Cortex of kidney (tissue), 1 donor: ENCODE measurements at places on chromosomes 7 and 10.

DNA sequence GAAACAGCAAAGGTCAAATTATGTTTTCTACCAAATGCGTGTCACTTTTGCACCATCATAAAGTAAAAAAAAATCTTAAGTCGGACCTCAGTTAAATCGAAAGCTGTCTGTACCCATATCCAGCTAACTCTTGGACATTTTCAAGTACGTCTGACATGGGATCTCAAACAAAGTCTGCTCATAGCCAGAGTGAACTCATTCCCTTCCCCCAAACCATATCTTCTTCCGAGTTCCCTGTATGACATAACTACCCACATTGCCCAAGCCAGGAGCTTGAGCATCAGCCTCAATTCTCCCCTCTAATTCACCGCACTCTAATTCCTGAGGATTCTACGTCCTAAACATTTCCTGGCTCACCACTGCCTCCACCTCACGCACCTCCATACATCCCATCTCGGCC lies 44.8 kb upstream of the TARP start:
- DNase-seq, result no peak

GRCh38 chr10:46282842-46283574 lies 3.8 kb upstream of the ANTXRL start:
- DNase-seq, result no peak

DNA sequence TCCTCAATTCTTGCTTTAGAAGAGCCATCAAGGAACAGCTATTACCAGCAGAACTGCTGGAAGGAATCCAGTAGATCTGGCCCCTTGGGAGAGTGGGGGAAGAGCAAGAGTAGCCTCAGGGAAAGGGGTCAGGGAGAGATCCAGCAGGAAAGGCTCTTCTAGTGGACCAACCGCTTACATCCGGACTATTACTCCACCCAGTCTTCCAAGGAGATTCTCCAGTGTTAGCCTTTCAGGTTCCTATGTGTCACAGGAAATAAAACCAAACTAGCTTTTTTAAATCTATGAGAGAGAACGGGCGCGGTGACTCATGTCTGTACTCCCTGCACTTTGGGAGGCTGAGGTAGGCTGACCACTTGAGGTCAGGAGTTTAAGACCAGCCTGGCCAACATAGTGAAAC lies 34.3 kb downstream of the TET1 start:
- DNase-seq, result no peak

DNA sequence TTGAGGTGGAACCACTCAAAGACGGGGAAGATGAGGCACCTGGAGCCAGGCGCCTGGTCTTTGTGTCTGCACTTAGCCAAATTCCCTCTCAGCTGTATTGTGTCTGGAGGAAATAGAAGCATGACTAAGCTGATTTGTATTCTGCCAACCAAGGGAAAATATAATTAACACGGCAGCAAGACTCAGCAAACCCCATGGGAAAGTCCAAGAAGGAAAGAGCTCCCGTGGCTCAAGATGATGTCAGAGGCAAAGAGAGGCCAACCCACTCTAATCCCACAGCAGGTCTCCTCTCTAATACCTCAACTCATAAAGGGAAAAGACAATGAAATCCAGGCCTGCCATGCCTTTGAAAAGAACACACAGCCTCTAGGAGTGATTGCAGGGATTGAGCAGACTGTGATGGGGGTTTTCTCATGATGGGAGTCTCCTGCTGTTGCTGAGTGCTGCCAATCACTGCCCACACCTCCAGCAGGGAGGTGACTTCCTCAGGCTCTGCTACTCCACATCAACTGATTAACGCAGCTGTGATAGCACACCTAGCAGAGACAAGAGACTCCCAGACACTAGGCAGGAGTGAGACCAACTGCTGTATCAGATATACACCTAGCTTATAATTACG lies 255.5 kb upstream of the C7orf33 start:
- no peak for DNase-seq

- no peak for DNase-seq
Measured at GRCh38 chr7:144975882-144976281, 140.0 kb upstream of the TPK1 start.
